Activated T-cell treated with anti-CD3 and anti-CD28 coated beads for 48 hours (primary cell): ENCODE measurements at places on chromosomes 1 and 21.

DNA sequence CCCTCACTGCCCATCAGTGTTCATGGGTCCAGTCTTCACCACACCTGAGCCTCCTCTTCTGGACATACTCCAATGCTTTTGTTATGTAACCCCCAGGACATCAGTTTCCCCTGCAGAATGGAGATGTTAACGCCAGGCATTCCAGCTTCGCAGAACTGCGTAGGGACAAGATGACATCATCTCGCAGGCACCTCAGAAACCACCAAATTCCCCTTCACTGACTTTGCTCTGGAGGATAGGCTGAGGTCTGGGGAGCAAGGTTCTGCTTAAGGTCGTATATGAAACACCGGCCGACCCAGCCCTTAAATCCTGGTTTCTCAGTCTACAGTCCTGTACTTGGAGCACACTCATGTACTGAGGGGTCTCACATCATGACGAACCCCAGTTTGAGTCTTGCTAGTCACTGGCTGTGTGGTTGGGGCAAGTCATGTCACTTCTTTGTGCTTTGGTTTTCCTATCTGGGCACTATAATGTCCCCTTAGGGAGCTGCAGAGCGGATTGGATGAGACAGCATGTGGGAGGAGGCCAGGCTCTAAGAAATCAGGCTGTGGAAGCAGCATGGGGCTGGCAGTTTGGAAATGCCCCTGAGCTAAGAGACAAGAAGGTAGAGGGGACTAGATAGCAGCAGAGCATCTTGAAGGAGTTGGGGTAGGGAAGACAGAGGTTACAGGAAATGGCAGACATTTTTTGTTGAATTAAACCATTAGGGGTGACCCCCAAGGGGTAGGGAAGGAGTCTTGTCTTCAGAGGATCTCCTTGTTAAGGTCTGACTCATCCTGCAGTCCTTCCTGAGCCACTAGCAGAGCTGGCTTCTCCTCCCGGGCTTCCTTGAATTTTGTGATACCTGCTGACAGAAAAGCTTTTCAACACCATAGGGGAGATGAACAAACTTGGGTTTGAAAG lies 138.3 kb downstream of the FOXD2 start:
- no peak for DNase-seq

DNA sequence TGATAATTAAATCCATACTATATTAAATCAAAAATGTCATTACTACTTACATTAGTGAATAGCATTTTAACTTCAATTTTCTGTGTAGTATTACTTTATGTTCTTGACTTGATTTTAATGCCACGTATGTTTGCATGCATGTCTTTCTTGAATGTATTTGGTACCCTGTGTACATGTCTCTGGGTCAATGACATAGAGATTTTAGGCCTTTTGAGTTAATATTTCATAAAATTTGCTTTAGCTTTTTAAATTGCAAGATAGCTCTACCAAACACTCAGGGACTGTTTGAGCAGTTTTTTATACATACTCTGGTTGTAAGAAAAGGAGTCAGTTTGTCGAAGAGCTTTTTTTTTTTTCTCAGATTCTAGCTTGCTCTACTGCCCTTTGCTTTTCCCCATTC lies 1.5 kb downstream of the MLLT11 start:
- no peak for DNase-seq

DNA sequence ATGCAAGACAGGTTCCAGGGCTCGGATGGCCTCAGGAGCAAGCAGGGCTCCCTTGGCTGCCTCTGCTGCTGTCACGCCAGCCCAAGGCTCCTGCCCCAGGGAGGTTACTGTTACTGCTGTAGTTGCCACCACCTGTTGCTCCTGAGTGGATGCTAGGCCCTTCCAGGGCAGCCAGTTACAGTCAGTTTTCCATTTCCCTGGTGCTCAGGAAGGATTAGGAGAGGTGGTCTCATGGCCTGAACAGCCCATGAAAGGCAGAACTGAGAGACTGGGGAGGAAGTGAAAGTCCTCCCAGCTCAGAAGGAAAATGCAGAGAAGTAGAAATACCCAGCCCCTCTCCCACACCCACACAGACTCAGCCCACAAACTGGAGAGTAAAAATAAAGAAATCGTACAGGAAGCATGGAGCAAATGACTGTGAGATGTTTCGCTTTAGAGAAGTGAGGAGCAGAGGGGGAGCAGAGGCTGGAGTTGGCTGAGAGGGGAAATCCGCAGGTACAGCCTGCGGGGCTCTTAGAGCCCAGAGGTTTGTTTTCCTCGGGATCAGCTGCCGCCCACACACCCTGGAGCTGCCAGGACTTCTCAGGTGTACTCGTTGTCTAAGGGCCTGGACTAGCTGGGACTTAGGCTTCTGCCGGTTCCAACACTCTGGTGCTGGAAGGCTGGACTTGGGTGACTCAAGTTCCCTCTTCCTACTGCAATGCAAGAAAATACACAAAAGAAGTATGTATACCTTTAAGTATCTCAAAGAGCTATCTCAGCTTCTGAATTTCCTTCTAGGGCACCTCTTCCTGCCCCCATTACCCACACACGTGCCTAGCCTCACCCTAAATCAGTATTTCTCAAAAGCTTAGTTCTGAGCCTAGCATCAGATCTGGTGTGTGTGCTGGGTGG lies 2.3 kb downstream of the IL6R start:
- DNase-seq, result peak; percentile 43

DNA sequence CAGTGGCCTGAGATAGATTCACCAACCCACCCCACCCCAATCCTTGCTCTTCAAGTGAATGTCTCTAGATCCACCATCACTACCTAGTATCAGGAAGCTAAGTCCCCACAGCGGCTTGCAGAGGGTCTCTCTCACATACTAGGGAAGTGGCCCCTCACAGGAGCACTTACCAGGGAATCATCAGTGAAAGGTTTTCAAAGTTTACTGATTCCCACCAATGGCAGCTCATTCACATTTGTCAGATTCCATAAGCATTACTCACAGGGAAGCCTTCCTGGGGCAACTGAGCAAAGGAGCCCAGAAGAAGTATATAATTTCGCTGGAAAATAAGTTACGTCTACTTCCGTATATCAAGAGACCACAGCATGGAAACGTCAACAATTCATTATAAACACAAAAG lies 120.8 kb downstream of the GREM2 start:
- no peak for DNase-seq

DNA sequence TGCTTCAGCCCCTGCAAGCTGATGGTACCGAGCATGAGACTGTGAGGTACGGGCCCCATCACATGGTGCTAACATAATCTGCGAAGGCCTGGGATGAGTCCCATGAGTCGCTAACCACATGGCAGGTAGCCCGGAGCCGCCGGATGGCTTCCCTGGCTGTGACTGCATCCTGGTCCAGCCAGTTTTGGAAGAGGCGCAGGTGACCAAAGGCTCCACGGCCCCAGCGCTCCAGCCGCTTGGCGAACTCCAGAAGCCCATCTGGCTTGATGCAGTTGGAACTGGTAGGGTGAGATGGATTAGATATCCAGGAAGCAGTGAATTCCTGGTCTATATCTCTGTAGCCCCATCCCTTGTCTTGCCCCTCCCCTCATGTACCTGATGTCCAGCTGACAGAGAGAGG lies 24.6 kb downstream of the LRRC41 start:
- DNase-seq, result no peak

DNA sequence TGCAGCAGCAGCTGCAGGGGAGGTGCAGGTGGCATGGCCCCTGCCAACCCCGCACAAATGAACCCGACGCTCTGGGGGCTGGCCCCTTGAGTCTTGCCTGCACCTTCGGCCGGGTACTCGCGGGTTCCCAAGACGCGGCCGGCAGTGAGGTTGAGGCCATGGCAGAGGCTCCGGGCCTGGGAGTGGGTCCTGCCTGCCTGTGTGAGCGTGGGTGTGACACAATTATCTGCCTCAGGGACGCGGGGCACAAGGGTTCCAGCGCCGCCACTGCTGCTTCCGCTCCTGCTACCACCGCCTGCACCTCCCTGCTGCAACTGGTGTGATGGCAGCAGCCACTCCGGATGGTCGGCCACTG lies 20.9 kb upstream of the TGFB2 start:
- no peak for DNase-seq

- DNase-seq, result no peak
Observed at GRCh38 chr1:212979340-212980122, 29.2 kb downstream of the VASH2 start.

DNA sequence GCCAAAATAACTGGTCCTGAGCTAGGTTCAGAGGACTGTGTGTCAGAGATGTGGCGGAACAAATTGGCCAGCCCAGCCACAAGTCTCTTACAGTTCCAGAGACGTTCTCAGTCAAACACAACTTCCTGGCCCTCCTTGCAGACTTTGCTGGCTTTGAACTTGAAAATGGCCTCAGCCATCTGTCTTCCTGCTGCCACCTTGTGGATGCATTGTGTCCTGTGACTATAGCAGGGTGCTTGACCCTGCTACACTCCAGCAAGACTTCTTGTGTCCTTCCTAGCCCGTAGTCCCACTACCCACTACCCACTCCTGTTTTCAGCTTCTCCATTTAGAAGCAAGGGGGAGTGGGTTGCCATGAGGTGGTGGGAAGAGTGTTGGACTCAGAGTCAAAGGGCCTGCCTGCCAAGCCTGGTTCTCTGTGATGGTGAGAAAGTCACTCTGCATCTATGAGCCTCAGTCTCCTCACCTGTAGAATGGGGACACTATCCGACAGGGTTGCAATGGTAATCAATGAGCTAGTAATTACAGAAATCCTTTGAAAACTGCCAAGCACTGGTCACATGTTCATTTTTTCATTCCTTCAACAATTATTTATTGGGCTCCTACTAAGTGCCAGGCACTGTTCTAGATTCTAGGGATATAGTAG lies 109.9 kb downstream of the IGSF21 start:
- no peak for DNase-seq

- DNase-seq, result no peak
Observed at GRCh38 chr1:225258811-225259210, 169.0 kb downstream of the LBR start.

DNA sequence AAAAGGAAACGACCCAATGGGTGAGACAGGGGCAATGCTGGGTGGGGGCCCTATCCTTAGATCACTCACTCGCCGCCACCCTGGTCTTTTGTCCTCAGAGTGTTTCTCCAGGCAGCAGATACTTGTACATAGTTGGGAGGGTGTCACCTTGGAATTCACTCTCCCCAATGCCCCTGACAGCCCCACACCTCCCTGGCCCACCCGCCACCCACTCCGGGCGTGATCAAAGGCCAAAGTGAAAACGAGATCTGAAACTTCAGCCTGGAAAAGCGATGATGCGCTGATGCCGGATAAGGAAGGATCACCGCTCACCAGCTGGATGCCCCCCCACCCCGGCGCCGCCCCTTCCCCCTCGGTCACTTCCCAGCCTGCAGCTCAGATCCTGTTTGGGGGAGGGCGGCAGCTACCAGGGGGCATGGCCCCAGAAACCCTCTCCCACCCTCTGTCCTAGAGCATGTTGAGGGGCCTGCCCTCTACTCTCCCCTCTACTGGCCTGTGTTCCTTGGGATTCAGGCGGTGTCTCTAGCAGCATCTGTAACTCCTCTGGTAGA lies 33.6 kb upstream of the CASZ1 start:
- no peak for DNase-seq

- DNase-seq, result no peak
Observed at GRCh38 chr21:27315373-27315772, 348.5 kb upstream of the ADAMTS5 start.

DNA sequence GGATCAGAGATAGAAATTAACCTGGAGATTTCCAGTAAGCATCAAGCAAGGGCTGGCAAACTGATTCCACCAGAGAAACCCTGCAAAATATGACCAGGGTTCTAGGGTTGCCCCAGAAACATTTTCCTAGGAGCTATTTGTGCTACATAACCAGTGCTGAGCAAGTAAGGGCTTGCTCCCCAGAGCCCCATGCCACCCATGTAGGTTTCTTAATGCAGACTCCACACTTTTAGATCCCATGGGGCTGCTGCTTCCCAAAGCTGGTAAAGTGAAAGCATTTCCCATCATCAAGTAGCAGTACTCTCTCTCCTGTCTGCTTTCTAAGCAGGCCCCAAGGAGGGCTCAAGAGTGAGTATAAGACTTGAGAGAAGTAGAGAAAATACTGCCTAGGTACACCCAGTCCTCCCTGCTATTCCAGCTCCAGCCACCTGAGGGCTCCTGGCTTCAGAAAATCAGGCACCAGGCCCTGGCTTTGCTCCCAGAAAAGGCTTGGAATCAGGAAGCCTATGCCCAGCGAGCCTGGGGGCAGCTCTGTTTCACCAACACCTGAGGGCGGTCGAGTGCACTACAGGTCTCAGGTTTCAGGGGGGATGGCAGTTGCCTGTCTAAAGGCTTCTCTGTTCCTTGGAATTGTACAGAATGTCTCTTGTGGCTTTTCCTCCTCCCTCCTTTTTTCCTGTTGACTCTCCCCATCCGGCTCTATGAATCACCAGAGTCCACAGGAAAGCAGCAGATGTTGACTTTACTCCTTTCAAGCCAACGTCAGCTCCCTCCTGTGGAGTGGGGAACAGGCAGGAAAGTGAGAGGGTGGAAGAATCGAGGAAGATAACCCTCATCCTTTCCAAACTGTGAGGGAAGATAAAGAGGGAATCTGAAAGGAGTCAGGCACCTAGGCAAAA lies 6.2 kb upstream of the ANKRD35 start:
- DNase-seq, result peak; percentile 21

DNA sequence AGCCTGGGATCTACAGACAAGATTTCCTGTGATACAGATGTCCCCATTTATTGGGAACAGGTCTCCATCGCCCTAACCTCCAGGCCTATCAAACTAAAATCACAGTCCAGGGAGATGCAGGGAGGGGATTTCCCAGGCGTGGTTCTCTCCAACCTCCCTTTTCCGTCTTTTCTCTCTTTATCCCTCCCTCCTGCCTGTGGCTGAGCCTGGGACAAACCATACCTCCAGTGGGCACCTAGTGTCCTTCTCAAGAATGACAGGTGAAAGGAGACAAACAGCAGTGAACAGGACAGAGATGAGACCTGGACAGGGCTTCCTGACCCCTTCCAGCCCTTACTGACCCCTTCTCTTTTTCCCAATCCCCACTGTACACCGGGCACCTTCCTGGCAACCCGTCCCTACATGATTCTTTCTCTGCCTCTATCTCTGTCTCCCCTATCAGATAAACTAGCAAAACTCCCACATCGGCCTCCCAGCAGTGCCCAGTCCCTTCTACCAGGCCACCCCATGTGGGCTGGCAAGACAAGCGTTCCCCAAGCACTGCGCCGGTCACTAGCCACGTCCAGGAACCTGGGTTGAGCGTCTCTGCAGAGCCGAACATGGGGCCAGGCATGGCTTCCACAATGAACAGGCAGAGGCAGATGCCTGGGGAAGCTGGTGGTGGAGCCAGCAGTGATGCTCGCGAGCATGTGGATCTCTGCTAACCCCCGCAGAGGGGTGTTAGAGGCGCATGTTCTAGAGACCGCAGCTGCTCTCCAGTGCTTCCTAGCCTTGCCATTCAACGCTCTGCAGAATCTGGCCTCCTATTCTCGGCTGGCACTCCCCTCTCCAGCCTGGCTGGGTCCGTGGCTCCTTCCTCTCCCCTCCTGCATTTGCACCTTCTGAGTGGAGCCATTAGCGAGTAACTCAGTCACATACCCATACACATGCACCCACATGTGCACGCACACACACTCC lies 54.7 kb downstream of the ELK4 start:
- DNase-seq, result no peak

- DNase-seq, result no peak
Observed at GRCh38 chr1:195768936-195769335, 839.3 kb downstream of the KCNT2 start.
